ENCODE measurements at places on chromosomes 6 and 20.

DNA sequence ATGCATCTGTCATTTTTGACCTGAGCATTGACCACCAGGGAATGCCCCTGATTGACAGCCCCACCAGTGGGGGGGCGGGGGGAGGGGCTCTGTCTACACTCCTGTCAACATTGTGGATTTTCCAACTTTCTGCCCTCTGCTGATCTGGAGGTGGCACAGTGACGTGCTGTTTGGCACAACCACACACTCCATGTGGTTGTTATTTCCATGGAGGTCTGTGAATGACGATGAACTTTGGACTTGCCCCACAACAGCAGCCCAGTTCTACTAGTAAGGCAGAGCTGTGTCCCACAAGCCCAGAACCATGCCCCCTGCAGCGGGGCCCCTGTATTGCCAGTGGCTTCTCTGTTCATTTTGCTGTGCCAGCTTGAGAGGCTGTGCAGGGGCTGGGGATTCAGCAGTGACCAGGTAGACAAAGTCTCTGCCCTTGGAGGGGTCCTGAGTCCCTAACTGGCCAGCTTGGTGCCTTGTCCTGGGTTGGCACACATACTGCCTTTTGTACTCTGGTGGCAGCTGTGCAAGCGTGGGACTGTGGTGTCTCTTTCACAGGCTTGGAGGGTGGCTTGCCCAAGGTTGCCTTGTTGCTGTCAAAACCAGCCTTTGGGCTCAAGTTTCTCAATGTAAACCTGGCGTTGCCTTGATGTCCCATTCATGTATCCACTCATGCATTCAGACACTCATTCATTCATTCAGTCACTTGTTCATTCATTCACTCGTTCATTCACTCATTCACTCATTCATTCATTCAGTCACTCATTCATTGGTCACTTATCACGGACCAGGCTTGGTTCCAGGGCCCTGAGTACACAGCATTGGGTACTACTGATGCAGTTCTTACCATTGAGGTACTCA is 108.5 kb downstream of the SYCP2 start:
- no peak for DNase-seq

GRCh38 chr20:10669843-10670446 is 3.9 kb downstream of the JAG1 start:
- no peak for DNase-seq

- DNase-seq = no peak
Observed at GRCh38 chr6:13307508-13307995, 20.8 kb downstream of the TBC1D7 start.

DNA sequence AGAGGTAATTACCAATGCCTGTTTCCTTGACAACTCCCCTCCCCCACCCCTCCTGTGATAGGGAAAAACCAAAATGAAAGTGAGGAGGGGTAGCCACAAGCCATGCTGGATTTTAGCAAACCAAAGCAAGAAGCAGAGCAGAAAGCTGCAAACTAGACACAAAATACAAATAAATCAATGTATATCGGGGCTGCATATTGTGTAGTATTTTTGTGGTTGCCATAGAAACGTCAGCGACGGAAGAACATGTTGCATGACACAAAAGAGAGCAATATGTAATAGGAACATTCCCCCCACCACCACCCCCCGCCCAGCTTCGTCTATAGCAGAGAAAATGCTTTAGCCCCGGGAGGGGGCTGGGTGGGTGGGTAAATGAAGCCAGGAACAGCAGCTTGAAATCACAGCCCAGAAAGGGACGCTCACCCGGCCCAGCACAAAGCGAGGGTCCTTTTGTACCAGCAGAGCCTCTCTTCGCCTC is 548 bp downstream of the AGPAT4 start:
- no peak for DNase-seq

GRCh38 chr6:92906385-92906784 is 513.0 kb downstream of the EPHA7 start:
- no peak for DNase-seq

DNA sequence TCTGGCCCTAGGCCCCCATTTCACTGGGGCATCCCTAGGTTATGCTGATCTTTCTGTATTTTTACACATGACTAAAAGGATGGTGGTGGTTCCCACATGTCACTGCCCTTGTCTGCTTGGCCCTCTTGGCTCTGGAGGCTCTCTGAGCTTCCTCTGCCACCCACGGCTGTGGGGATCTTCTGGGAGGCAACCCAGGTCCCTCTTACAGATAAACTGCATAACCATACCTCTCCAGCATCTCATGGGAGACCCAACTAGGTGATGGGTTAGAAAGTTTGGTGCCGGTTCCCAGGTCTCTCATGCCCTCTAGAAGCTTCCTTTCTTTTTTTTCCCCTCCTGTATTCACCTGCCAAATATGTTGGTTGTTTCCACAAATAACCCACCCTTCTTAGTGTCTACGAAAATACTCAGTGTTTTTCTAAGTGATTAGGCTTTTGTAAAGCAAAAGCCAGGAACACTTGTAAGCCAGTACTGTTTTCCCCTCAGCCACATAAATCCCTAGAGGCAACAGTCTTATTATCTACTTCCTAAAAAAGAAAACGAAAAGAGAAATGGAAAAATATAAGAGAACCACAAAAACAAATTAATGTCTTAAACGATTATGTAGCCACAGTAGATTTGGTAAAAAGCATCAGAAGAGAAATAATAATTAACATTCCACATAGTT is 71.7 kb upstream of the SMLR1 start:
- no peak for DNase-seq

- no peak for DNase-seq
Observed at GRCh38 chr20:40688129-40689099, 622 bp downstream of the MAFB start.

- DNase-seq = no peak
Observed at GRCh38 chr6:73983367-73983766, 287.4 kb downstream of the CD109 start.

DNA sequence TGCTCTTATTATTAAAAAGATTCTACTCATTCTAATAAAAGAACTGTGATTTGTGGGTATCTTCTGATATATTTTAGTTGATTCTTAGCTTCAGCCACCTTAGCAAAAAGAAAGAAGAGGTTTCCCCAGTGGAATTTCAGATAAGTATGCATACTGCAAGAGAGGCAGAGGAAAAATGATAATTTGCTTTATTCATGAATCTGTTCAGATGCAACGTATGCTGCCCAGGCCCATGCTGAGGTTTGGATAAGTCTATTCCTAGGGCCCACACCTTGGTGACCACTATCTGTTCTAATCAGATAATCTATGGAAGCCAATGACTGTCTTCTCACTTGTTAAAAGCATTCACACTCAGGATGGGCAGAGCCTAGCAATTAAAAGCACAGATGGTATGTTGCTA is 194.0 kb downstream of the HIVEP2 start:
- no peak for DNase-seq

DNA sequence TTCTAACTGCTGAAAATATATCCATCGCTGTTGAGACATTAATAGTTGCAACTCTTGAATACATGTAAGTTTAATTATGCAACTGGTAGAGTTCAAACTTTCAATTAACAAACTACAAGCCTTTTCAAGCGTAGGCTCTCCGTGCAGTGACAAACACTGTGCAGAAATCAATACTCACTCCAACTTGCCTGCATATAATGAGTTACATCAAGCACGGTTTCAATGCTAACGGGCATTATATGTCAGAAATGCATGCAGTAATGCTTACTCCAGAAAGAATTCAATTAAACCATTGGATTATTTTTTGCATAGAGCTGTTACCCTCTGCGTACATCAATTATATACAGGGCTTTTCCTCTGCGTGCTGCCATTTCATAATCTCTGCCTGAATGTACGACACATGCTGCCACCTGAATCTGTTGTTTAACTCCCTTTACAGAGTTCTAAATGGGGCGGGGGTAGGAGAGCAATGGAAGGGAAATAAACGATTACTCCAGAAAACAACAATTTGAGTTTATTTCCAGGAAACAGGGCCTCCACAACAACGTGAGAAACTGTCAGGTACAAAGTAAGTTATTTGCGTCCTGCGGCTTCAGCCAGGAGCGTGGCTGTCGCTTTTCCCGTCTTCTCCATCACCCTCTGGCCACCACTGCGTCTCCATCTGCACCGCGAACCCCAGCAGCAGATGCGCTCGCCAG is 1.8 kb downstream of the PTPRK start:
- no peak for DNase-seq

GRCh38 chr6:33272275-33273128 is 627 bp downstream of the RPS18 start:
- no peak for DNase-seq

GRCh38 chr6:16840725-16841124 is 79.5 kb upstream of the ATXN1 start:
- no peak for DNase-seq

GRCh38 chr6:41922154-41922553 is 855 bp downstream of the BYSL start:
- no peak for DNase-seq

GRCh38 chr20:61797971-61798411 is 267.7 kb downstream of the TAF4 start:
- DNase-seq = no peak

DNA sequence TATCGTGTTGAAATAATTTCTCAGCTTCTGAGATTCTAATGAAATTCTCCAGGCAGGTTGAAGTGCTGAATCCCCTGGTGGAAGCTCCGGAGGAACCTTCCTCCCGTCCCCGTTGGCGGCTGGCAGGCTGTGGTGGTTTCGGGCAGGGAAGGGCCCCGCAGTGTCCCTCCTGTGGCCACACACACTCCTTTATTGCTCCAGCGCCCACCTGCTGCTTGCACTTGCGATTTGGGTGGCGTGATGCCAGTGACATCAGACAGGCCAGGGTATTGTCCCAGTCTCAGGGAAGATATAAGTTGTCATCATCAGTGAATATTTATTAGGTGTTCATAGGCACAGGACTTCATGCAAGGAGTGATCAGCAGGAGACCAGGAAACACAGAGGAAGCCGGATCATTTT is 530.4 kb downstream of the QKI start:
- no peak for DNase-seq

- no peak for DNase-seq
Observed at GRCh38 chr6:147366290-147366689, 142.2 kb upstream of the SAMD5 start.

DNA sequence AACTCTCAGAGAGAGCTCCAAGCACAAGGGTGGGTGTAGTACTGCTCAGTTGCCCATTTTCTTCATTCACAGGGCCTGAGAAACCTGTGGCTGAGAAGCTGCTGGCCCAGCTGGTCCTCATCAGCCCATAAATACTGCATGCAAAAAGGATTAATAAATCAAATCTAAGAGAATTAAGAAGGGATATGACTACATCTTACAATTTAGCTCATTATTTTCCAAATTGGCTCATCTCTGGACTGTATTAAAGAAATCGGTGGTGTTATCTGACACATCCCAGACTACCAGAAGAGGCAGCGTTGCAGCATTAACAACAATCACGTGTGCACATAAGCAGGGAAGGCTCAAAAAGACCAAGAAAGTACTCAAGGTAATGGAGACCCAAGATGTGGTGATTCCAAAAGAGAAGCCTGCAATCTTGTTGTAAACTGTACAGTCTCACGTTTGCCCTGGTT is 90.7 kb downstream of the CD24 start:
- no peak for DNase-seq

- no peak for DNase-seq
Observed at GRCh38 chr6:110933912-110934311, 24.6 kb upstream of the GTF3C6 start.

DNA sequence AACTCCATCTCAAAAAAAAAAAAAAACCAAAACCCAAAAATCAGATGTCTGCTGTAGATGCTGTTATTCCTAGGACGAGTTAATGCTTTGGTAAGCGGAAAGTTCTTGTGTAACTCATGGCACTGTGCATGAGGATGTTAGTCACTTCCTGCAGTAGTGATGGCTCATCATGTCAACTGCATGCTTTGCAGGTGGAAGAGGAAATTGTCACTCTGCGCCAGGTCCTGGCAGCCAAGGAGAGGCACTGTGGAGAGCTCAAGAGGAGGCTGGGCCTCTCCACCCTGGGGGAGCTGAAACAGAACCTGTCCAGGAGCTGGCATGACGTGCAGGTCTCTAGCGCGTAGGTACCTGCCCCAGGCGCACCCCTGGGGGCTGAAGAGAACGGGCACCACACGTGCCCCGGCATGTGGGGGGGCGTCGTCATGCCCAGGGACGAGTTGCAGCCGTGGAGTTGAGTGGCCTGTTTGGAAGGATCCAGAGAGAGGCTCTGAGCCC is 8.5 kb downstream of the TPD52L2 start:
- no peak for DNase-seq

DNA sequence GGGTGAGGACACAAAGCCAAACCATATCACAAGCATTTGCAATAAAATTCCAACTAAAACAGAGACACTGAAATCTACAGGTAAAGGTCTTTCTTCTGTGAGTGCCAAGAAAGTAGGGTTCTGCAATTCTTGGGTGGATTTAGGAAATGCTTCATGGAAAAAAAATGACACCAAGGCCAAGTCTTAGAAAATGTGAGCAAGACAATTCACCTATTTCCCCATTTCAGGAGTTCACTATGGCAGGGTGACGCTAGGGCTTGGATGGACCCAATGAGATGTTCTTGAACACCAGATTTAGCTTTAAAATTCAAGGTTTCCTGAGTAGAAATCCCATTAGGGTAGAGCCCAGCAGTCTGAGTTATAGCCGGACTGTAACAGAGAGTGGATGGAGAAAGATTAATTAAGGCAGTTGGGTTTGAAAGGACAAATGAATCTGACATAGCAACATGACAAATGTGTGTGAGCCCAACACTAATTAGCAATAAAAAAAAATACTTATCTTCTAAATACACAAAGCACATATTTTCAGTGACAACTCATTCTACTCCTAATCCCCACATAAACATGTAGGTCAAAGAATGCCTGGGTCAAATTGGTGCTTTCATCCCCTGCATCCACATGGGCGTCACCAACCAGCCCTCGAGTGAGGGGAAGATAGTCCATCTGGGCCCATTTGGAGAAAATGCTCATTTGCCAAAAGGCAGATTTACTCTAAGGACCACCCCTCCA is 180.4 kb upstream of the JARID2 start:
- no peak for DNase-seq

GRCh38 chr20:17622086-17622850 is 52.4 kb downstream of the DSTN start:
- DNase-seq = no peak

DNA sequence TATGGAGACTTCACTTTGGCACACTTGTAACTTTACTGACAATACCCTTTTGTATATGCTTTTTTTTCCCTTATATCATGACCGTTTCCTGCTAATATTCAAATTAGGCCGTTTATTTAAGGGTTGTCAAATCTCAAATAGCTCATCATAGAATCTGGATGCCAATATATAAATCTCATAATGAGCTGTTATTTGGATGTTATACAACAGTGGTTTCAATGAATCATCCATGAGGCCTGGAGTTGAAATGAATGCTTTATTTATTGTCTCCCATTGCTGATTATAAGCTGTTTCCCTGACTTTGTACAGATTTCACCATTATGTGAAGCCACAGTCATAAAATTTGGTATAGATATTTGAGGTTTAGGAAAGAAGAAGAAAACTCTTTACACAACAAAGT is 256.1 kb downstream of the PLCB1 start:
- peak; percentile 38 for DNase-seq

DNA sequence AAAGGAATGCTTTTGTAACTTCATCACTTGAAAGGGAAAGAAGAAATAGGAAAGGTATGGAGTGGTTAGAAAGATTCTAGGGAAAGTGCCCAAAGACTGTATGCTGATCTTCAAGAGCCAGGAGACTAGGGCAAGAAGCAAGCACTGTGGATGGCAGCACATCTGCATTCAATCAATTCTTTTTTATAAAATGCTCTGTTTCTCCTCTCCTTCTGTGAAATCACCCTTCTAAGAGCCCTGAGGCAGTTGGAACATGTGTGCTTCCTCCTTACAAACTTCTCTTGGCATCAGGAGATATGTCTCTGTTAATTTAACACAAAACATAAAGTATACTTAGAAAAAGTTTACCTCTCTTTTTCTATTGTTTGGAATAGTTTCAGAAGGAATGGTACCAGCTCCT is 1162.2 kb upstream of the GJE1 start:
- DNase-seq = no peak

GRCh38 chr6:43842231-43842794 is 72.3 kb downstream of the VEGFA start:
- no peak for DNase-seq

Measured in NCI-H446 treated with DMSO at 0.1 percent for 48 hours (cell line).